NCI-H82 (cell line): ENCODE measurements at places on chromosomes 11 and 22.

DNA sequence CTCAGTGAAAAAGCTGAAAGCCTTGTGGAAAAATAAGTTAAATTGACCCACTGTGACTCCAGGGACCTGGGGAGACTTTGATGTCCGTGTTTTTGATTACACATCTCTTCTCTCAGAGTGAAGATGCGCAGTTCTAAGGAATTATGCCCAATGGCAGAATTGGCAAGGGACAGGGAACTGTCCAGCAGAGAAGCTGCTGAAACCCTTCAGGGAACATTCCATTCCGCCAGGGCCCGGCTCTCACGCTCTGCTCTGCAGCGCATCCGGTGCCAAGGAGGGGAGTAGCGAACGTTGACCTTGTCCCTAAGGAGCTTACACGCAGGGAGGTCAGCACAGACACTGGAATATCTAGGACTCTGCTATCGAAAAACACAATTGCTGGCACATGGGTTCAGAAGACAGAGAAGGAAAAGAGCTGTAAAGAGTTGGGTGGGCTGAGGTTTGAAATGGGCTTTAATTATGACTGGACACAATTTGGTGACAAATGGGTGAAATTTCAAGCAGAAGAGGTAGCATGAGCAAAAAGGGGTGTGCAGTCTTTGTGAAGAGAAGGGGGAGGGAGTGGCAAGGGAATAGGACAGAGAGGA lies 64.5 kb upstream of the B3GAT1 start:
- DNase-seq = no peak

DNA sequence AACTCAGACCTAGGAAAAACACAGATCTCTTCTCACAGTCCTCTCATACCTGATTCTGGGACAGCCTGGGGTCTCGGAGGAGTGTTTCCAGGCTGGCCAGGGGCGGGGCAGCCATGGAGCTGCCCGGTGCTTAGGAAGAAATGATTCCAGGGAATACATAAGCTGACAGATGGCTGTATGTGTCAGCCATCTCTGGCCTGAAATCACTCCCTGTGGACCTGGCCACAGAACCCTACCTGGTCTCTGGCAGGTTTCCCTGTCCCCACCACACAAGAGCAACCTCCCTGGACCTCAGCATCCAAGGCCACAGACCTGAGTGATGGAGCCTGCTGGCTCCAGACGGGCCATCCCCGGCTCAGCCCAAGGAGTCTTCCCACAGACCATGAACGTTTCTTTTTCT lies 10.0 kb downstream of the GGA1 start:
- DNase-seq = no peak

DNA sequence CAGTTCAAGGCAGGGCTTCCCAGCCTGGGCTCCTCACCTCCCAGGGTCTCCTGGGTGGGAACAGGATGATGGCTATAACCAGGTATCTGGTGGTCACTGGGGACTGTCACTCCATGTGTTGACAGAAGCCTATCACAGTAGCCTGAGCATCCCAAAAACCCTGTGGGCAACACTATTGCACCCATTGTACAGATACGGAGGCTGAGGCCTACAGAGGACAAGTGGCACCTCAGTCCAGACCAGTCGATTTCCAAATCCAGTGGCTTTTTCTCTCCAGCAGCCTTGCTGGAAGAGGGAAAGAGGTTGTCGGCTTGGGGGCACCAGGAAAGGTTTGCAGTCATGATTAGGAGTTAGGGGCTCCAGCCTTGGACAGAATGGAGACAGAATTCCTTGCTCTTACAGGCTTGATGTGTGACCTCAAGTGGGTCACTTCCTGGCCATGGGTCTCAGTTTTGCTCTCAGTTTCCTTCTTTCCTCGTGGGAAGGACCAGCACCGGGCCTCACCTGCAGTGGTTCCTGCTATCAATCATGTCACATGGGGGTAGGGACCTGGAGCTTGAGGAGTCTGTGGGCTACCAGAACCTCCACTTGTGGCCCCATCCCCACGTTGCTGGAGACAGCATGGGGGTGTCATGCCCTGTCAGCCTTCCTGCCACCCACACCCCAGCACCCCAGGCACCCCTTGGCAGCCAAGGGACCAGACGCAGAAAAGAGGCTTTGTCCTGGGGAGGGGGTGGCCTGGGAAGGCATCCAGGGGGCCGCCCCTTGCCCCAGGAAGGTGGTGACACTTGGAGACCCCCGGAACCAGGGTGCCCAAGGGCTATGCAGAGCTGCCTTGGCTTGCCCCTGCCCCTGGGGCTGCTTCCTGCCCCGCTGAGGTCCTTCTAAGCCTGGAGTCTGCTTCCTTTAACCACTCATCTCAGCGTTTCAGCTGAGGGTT lies 2.1 kb downstream of the EMID1 start:
- DNase-seq = no peak

DNA sequence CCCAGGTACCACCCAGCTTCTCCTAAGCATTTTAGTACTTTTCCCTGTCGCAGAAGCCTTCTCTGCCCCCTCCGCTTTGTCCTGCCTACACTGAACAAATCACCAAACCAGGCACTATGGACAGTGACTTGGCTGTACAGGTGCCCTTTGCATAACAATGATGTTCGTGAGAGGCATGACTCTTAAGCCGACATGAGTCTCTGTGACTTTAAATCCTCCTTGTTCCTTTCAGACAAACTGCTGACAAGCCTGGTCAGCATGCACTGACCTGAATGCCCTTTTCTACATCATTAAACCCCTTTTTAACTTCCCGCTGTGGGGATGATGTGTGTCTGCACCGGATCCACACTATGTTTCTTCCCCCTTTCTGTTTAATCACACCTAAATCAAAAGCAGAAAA lies 16.6 kb downstream of the CAVIN3 start:
- DNase-seq = no peak

GRCh38 chr11:131790586-131790985 lies 420.2 kb downstream of the NTM start:
- DNase-seq = no peak

- DNase-seq = no peak
Observed at GRCh38 chr11:62922653-62923431, 1.7 kb upstream of the CHRM1 start.

GRCh38 chr22:40200795-40201530 lies 23.2 kb downstream of the TNRC6B start:
- DNase-seq = no peak

DNA sequence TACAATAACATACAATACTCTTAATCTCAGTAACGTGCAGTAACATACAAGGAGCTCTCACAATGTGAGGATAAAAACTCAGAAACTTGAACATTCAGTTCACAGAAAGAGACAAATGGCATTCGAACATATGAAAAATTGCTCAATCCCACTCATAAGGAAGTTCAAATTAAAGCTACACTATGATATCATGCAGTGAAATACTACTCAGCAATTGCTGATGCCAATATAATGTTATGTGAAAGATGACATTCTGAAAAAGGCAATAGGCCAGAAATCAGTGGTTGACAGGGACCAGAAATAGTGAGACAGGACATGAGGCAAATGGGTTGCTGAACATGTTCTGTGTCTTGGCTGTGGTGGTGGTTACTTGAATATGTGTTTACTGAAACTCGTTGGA lies 33.7 kb upstream of the PITPNB start:
- DNase-seq = no peak
